CD4-positive, alpha-beta T cell treated with Interleukin-12 subunit alpha and Interleukin-12 subunit beta, for 1 hour (primary cell): ENCODE measurements at places on chromosomes 1 and 21.

DNA sequence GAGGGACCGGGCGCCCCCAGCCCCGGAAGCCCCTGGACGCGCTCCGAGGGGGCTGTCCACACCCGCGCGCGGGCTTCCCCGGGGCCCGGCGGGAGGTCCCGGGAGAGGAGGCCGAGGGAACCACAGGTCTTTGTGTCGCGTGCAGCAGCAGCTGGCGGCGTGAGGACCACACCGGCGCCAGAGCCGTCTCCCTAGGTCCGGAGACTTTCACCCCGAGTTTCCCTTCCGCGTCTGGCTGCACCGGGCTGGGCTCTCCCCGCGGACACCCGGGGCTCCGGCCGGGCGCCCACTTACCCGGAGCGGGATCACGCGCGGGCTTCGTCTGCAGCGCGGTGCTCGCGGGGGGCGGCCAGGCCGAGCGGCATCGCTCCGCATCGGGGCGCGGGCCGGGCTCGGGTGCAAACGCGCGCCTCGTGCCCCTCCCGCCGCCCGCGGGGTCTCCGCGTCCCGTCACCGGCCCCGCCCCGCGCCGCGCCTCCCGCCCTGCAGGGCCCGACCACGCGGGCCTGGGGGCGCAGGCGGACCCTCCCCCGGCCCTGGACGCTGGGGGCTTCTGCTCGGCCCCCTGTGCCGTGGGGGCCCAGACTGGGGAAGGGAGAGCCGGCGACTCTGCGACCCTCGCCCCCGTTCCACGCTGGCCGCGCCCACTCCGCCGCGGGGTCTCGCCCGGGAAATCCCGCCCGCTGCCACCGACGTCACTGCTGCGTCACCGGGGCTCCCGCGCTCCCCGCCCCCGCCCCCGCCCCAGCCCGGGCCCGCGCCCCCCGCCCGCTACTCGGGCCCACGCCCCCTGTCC, at the start of gene GNG4:
Gene GNG4, minus strand, starts transcription at position 417 of the 796 bp plus-strand sequence. CDS start 65,946 bp downstream, outside the sequence.
- DNase-seq: peak; percentile 21

GRCh38 chr1:240562111-240562590, 49.8 kb downstream of the GREM2 start:
- no peak for DNase-seq

- DNase-seq: no peak
These were observed 59.0 kb upstream of the C8B start for GRCh38 chr1:57024855-57025254.

- no peak for DNase-seq
These were observed 83.4 kb upstream of the POU3F1 start for GRCh38 chr1:38129971-38130370.

DNA sequence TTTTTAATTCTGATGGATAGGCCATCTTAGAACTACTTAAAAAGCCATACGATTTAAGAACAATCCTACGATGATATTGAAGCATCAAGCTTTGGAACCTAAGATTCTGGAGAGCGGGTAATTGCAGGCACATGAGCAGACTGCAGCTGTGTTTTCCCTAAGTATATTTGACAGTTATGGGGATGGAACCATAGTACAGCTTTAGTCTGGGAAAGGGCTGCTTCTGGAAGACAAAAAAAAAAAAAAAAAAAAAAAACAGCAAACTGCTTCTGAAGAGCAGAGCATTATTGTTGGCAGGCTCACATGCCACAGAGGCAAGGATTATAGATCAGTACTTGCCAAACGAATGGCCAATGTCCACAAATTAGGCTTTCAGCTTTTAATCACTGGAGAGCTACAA, 1618.7 kb downstream of the AMY1C start:
- DNase-seq: no peak

DNA sequence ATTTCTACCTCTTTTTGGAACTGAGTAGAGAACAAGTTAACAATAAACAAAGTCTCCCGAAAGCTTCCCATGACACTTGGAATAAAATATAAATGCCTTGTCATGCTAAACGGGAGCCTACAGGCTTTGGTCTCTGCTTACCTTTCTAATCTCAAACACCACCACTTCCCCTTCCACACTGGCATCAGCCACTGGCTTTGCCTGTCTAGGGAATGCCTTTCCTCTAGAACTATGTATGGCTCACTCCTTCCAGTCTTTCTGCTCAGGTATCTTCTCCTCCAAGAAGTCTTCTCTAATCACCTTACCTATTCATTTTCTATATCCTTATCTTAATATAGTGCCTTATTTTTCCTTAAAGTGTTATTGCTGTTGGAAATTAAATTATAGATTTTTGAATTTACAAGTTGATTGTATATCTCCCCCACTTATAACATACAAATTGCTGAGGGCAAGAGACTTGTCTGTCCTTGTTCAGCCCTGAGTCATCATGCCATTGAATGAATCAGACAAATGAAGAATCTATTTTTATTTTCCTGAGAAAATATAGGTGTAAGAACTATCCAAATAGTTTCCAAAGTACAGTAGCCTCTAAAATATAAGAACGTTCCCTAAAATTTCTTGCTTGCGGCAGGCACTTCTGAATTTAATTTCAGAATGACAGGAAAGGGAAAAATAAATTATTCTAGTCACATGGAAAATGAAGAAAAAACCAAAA, 119.2 kb downstream of the TM2D1 start:
- DNase-seq: no peak

- peak; percentile 22 for DNase-seq
These were observed 55.7 kb upstream of the ETV3 start for GRCh38 chr1:157193702-157194391.

GRCh38 chr1:201517631-201518030, 10.7 kb upstream of the CSRP1 start:
- DNase-seq: no peak

DNA sequence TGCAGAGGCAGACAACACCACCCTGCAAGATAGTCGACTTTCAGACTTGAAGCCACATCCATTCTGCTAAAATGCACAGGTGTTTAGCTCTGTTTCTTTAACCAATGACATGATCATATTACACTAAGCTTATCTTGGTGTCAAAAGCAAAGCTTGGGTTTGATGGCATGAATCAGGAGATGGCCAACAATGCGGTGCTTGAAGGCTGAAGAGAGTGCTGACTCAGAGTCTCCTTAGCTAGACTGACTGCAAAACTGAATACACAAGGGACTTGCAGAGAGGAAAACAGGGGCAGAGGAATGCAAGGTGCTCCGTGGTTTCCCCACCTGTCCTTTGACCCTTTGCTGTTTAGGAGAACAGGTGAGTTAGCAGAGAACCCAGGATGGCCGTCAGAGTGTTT, 262.6 kb downstream of the SIPA1L2 start:
- DNase-seq: no peak

- DNase-seq: peak; percentile 52
These were observed 3.2 kb upstream of the SAMD13 start for GRCh38 chr1:84298328-84298683.

- no peak for DNase-seq
These were observed 18.5 kb upstream of the TBX15 start for GRCh38 chr1:119006406-119007279.

GRCh38 chr1:216054600-216054999, 368.6 kb downstream of the USH2A start:
- DNase-seq: no peak

- no peak for DNase-seq
These were observed 150.6 kb upstream of the HMGB4 start for GRCh38 chr1:33713058-33713877.

- DNase-seq: peak; percentile 33
These were observed 1.4 kb downstream of the NUCKS1 start for GRCh38 chr1:205748403-205749233.

GRCh38 chr1:110538075-110538474, 19.1 kb upstream of the KCNA10 start:
- no peak for DNase-seq

GRCh38 chr1:37999430-38000232, 5.7 kb downstream of the FHL3 start:
- no peak for DNase-seq

DNA sequence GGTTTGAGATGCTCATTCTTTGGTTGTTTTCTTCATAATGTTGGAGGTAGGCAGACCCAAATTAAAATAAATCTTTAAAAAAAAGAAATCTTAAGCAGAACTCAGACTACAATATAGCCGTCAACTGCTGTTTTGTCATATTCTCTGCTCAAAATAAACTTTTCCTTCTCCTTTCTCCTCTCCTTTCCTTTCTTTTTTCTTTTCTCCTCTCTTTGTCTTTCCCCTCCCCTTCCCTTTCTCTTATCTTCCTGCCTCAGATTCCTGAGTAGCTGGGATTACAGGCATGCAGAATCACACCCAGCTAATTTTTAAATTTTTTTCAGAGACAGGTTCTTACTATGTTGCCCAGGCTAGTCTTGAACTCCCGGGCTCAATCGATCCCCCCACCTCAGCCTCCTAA, 24.8 kb upstream of the MTF1 start:
- no peak for DNase-seq

DNA sequence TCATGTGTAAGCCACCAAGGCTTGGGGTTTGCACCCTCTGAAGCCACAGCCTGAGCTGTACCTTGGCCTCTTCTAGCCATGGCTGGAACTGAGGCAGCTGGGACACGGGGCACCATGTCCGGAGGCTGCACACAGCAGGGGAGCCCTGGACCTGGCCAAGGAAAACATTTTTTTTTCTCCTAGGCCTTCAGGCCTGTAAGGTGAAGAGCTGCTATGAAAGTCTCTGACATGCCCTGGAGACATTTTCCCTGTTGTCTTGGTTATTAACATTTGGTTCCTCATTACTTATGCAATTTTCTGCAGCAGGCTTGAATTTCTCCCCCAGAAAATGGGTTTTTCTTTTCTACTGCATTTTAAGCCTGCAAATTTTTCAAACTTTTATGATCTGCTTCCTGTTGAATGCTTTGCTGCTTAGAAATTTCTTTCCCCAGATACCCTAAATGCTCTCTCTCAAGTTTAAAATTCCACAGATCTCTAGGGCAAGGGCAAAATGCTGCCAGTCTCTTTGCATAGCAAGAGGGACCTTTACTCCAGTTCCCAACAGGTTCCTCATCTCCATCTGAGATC, 295.8 kb downstream of the LTN1 start:
- DNase-seq: no peak

GRCh38 chr1:165536016-165536415, 7.8 kb upstream of the LRRC52 start:
- no peak for DNase-seq

DNA sequence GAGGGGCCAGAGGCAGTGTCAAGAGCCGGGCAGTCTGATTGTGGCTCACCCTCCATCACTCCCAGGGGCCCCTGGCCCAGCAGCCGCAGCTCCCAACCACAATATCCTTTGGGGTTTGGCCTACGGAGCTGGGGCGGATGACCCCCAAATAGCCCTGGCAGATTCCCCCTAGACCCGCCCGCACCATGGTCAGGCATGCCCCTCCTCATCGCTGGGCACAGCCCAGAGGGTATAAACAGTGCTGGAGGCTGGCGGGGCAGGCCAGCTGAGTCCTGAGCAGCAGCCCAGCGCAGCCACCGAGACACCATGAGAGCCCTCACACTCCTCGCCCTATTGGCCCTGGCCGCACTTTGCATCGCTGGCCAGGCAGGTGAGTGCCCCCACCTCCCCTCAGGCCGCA, at the start of gene BGLAP:
Gene BGLAP, plus strand, starts transcription at position 259 of the 400 bp plus-strand sequence. Its CDS starts 48 bp downstream, at position 307.
- DNase-seq: no peak

DNA sequence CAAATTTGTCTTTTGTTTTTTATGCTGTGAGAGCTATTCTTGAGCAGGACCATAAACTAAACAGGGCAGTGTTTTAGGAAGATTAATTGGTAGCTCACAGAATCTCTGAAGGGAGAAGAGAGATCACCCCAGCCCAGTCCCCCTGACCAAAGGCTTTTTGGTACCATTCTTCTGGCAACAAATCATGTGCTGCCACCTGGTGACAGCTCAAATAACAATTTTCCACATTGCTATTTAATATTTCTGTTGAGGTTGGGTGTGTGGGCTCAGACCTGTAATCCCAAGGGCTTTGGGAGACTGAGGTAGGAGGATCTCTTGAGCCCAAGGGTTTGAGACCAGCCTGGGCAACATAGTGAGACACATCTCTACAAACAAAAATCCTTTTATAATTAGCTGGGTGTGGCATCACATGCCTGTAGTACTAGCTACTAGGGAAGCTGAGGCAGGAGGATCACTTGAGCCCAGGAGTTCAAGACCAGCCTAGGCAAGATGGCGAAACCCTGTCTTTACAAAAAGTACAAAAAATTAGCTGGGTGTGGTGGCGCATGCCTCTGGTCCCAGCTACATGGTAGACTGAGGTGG, 2.2 kb upstream of the TESK2 start:
- peak; percentile 68 for DNase-seq

- no peak for DNase-seq
These were observed 161.9 kb downstream of the ZBTB18 start for GRCh38 chr1:244212797-244213475.

DNA sequence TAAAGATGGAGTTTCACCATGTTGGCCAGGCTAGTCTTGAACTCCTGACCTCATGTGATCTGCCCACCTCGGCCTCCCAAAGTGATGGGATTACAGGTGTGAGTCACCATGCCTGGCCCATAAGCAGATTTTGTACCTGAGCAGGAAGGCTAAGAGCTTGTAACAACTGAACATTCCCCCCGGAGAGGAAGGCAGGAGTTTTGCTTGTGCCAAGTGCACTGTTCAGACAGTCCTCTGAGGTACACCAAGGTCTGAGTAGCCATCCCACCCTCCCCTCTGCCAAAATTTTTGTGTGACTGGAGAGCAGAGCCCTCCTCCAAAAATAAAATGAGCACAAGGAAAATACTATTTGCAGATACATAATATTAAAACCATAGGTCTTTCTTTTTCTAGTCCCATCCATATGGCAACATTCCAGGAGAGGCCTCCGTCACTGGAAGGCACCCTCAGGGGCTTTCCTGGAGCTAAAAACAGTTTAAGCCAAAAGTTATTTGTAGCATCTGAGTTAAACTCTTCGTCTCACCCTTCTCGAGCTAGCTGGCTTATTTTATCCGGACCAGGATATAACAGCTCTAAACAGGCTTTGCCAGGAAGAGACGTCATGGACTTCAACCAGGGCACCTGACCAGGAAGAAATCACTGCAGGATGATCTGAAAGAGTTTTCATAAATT, 27.2 kb downstream of the CAPN2 start:
- no peak for DNase-seq

GRCh38 chr1:235067396-235068157, 61.1 kb downstream of the TOMM20 start:
- DNase-seq: no peak

GRCh38 chr21:35095859-35096291, 46.8 kb upstream of the RUNX1 start:
- no peak for DNase-seq

- no peak for DNase-seq
These were observed 19.9 kb upstream of the SLC35F3 start for GRCh38 chr1:233884461-233885151.

GRCh38 chr1:153945795-153946621, 510 bp downstream of the DENND4B start:
- DNase-seq: peak; percentile 86

- DNase-seq: no peak
These were observed 90.1 kb downstream of the NTPCR start for GRCh38 chr1:233040494-233040893.

GRCh38 chr1:159786966-159787365, 6.2 kb downstream of the DUSP23 start:
- DNase-seq: no peak
